Upper lobe of left lung (tissue), 6 donors: ENCODE measurements at places on chromosomes 4 and X.

DNA sequence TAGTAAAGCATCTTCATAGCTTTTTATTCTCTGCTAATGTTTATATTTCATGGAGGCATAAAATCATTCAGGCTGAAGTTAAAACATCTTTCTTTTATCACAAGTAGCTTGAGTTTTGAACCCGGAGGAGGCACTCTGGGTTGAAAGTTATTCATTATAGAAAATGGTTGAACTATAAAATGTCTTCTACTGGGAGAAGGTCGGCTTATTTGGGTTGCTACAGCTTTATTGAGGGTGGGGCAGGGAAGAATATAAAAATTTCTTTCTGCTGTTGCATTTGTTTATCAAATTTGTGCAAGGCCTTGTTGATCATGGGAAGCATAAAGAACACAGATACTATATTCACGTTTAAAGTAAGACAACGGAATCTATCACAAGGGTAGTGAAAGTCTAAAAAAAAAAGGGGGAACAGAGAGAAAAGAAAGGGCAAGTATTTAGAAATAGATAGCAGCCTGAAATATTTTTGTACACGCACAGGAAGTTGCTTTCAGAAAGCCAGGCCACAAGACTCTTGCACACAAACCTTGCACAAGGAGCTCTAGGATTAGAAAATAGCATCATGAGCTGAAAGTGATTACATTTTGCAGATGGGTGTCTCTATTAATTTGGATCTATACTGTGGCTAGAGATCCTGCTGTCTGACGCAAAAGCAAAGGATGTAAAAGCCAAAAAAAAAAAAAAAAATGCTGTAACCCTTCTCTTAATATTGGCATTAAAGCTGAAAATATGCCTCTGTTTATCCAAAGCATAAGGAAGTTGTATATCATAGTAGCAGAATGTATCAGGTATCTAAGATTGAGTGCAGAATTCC, 37.2 kb upstream of the FAM9C start:
- no peak for DNase-seq

- no peak for DNase-seq
Observed at GRCh38 chr4:78145008-78145407, 87.9 kb downstream of the FRAS1 start.

DNA sequence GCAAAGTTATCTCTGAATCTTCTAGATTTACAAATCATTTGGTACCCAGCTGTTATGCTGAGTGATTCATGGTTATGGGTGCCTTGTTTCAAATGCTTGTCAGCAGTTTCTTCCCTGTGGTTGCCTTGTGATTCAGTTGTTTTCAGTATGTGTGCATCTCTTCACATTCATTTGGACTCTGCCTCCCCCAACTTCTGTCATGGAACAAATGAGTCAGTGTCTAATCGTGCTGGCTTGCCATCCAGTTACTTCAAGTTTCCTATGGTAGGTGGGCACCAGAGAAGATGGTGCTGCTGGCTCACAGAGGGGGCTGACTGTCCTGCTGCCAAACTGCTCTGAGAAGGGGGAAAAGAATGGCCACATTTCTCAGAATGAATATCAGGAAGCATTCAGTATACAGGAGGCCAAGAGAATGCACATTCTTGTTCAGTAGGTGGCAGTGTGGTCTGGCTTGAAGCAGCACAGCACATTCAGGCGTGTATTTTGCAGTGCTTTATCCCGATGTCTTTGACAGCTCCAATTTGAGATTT, 260.9 kb downstream of the GLUD2 start:
- no peak for DNase-seq

DNA sequence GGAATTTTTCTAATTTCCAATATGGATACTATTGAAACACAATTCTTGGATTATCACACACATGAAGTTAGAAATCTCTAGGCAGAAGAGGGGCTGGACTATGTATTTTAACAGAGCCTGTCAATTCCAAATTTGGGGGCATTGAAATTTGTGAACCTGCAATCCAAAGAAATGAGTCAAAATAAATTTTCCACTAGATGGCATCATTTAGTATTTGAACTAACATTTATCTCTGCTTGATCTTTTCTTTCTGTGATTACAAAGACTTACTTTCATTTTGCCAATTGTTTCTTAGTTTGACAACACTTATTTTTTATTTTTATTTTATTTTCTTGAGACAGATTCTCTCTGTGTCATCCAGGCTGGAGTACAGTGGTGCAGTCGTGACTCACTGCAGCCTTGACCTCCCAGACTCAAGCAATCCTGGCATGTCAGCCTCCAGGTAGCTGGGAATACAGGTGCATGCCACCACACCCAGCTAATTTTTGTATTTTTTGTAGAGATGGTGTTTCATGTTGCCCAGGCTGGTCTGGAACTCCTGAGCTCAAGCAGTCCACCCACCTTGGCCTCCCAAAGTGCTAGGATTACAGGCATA, 2.7 kb upstream of the PYURF start:
- DNase-seq = no peak

DNA sequence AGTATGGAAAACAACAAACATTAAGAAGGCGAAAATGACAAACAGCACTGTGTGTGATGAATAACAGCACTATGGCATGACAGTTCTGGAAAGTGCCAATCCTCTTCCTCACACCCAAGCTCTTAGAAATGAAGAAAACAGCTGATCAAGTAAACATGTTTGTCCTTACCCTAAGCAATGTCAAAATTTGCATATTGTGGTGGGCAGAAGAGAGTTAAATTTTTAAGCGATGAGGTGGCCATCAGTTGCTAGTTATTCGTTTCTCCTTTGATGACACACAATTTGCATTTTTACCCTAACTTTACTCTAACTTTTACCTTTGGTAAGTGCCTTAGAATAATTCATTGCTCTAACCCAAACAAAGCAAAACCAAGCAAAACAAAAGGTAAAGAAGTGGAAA, 8.8 kb downstream of the PROM1 start:
- DNase-seq = no peak

DNA sequence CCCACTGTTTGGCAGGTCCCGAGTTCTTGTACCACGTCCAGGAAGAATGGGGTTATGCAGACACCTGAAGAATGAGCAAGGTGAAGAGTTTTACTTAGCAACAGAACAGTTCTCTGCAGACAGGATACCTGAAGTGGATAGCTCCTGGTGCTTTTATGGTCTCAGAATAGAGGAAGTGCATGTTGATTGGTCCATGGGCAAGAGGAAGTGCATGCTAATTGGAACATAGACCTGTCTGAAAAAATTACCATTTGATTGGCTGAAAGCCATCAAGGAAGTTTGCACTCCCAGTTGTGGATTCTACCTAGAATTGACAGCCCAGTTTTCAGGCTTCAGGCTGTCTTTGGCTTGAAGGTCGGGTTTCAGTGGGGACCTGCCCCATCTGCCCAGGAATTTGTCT, 887.5 kb downstream of the FAT4 start:
- no peak for DNase-seq

GRCh38 chr4:1045193-1045594, 33.8 kb downstream of the FGFRL1 start:
- no peak for DNase-seq

GRCh38 chr4:127604949-127605709, 27.6 kb upstream of the INTU start:
- DNase-seq = no peak

GRCh38 chr4:179165000-179165738, 1722.9 kb upstream of the AGA start:
- DNase-seq = no peak

DNA sequence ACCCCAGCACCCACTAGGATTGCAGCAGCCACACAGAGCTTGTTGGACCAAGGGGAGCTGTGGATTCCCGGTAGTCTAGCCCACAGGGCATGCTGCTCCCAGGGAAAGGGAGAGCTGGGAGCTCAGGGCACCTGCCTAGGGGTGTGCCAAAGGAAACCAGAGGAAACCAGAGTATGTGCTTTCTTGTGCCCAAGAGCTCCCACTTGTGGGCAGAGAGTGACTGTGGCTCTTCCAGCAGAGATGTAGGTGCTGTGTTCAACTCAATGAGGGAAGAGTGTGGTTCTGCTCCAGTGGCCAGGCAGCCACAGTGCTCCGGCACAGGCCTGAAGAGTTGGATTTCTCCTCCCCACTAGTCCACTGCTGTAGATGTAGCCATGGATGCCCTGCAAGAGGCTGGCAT, 1050.0 kb upstream of the INTU start:
- no peak for DNase-seq

- DNase-seq = no peak
Observed at GRCh38 chrX:68571292-68571609, 72.4 kb downstream of the YIPF6 start.

- DNase-seq = no peak
Observed at GRCh38 chr4:55069248-55069647, 56.1 kb downstream of the KDR start.

DNA sequence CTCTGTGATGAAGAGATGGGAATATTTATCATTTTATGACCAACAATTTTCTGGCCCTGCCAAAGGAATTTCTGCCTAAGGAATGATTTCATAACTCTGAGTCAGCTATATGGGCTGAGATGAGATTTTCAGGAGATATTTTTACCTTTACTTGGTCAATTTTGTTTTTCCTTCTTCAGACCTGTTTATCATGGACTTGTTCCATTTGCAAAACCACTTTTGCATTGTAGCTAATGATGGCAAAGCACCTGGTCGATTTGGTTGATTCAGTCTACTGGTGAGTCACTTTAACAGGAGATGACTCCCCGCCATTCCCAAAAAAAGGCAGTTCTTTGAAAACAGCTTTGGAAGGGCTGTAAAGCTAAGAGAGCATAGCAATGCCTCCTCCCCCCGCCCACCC, 53.3 kb downstream of the TEX13A start:
- DNase-seq = no peak

DNA sequence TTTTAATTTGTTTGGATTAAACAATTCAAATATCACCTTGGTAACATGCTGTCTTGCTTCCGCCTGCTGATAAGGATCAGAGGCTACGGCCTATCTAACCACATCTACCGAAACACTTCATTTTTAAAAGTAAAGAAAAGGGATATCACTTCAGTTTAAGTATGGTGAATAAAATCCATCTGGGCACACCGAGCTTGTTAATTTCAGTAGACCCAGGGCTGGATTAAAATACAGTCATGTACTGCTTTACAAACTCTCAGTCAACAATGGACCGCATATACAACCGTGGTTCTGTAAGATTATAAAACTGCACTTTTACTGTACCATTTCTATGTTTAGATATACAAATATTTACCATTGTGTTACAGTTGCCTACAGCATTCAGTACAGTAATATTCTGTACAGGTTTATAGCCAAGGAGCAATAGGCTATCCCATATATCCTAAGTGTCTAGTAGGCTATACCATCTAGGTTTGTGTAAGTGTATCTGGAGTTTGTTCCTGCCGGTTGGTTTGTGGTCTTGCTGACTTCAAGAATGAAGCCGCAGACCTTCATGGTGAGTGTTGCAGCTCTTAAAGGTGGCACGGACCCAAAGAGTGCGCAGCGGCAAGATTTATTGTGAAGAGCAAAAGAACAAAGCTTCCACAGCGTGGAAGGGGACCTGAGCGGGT, 40.0 kb downstream of the SEPTIN11 start:
- no peak for DNase-seq

DNA sequence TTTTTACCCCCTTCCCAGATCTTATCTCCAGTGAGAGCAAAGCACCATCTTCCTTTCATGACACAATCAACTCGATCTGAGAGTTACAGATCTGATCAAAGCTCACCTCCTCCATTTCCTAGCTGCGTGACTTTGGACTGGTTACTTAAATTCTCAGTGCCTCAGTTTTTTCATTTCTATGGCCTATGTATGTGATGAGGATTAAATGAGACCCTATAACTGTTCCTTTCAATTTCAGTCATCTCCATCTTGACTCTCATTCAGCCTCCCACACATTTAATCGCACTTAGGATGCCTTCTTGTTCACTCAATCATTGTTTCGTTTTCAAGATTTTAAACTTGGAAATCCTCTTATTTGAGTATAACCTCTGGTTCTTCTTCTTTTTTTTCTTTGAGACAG, 20.1 kb upstream of the CXCR3 start:
- DNase-seq = no peak

DNA sequence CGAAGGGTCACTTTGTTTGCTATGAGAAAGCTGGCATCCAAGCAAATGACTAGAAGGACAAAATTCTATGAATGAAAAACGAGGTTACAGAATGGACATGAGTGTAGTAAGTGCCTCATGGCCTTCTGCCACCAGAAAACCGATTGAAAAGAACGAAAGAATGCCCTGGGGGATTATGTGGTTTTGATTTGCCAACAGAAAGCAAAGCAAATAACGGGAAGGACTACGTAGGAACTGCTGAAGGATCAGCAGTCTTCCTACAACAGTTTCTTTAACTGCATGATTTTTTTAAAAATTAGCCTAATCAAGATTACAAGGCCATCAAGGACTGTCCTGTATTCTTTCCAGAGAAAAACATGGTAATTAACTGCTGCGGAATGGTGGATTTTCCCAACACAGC, 50.6 kb downstream of the NRK start:
- no peak for DNase-seq

DNA sequence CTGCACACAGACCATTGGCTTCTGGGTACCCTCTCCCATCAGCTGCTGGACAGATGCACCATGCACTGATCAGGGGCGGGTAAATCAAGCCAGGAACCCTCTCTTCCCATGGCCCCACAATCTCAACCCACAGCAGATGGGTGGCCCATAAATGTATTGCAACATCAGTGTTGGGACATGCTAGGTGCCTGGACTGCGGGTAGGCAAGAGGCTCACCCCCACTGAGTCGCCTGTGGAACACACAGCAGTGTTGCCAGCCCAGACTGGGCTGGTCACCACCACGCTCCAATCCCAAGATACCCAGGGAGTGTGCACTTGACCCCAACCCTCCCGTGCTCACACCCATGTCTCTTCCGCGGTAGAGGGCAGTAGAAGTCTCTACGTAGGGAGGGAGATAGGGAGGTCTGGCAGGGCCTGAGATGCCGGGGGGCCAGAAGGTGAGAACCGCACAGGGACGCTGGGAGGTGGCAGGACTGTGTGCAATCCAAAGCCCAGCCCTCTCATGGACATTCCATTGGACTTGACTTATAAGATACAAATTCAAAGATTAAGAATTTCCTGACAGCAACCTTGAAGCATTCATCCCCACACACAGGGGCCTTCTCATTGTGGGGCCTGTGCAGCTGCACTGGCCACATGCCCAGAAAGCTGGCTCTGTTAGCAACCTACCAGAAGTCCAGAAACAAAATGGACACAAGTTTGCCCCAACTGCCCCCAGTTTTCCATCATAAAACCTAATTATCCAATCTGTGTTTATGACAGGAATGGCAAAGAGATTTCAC, 183.7 kb downstream of the NSUN7 start:
- no peak for DNase-seq

DNA sequence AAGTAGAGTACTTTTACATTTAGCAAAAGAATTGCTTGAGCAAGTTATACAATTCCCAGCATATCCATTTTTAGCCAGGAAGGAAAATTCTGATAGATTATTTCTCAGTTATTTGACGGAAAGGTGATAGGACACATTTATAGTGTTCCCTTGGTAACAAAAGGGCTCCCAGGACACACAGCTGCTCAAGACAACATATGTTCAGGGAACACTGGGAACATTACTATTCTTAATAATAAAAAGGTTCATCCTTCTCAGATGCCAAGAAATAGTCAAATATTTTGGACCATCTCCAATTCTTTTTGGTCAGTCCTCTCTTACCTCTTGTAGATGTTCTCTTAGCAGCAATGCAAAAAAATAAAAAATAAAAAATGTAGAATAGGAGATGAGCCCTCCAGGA, 66.8 kb upstream of the SMAD1 start:
- DNase-seq = no peak

- no peak for DNase-seq
Observed at GRCh38 chr4:33941854-33942253, 2302.5 kb downstream of the ARAP2 start.

- no peak for DNase-seq
Observed at GRCh38 chrX:17621566-17622270, 115.6 kb upstream of the SCML1 start.

GRCh38 chr4:104063341-104063740, 343.6 kb upstream of the TACR3 start:
- no peak for DNase-seq
